Muscle of leg (tissue), 16 donors: ENCODE measurements at places on chromosomes 3 and 15. TPM values are rescaled to one million over a fixed set of nuclear protein-coding genes. Genes with fewer than 3 reads are reported as not detected.
A peak's percentile ranks its signal among the peaks of the same experiment; 100 is the strongest.

DNA sequence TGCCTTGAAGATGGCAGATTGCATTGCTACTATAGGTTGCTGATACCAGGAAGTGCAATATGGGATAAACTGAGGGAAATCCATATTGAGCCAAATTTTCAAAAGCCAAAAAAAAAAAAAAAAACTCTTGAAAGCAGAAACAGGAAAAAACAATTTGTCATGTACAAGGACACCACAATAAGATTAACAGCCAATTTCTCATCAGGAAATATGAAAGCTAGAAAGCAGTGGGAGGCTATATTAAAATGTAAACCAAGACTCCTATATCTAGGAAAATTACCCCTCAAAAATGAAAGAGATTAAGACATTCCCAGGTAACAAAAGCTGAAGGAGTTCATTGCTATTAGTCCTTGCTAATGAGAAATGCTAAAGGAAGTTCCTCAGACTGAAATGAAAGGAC is 462.8 kb upstream of the DPH6 start:
- no peak overlapping the region for H3K4me3 ChIP-seq
- no peaks in the 10 kb centered on the region for H3K27me3 ChIP-seq
- DNase-seq: no peak
- no peaks in the 10 kb centered on the region for H3K4me1 ChIP-seq
- H3K27ac ChIP-seq: no peak overlapping the region

GRCh38 chr3:98574132-98574531 is 19.3 kb downstream of the CPOX start:
- H3K36me3 ChIP-seq: peaks cover 2% of the 10 kb centered on the region
- H3K4me1 ChIP-seq: no peaks in the 10 kb centered on the region
- no peak overlapping the region for H3K27ac ChIP-seq
- DNase-seq: no peak
- no peaks in the 10 kb centered on the region for H3K27me3 ChIP-seq

- no peak overlapping the region for H3K4me3 ChIP-seq
- H3K36me3 ChIP-seq: peaks cover 17% of the 10 kb centered on the region
- H3K27ac ChIP-seq: no peak overlapping the region
- no peaks in the 10 kb centered on the region for H3K4me1 ChIP-seq
- no peak for DNase-seq
Measured at GRCh38 chr3:113717818-113718217, 21.4 kb upstream of the USF3 start.

GRCh38 chr3:53038679-53039375 is 7.0 kb downstream of the SFMBT1 start:
- H3K27me3 ChIP-seq: no peaks in the 10 kb centered on the region
- no peaks in the 10 kb centered on the region for H3K4me1 ChIP-seq
- H3K4me3 ChIP-seq: no peak overlapping the region
- H3K27ac ChIP-seq: no peak overlapping the region

DNA sequence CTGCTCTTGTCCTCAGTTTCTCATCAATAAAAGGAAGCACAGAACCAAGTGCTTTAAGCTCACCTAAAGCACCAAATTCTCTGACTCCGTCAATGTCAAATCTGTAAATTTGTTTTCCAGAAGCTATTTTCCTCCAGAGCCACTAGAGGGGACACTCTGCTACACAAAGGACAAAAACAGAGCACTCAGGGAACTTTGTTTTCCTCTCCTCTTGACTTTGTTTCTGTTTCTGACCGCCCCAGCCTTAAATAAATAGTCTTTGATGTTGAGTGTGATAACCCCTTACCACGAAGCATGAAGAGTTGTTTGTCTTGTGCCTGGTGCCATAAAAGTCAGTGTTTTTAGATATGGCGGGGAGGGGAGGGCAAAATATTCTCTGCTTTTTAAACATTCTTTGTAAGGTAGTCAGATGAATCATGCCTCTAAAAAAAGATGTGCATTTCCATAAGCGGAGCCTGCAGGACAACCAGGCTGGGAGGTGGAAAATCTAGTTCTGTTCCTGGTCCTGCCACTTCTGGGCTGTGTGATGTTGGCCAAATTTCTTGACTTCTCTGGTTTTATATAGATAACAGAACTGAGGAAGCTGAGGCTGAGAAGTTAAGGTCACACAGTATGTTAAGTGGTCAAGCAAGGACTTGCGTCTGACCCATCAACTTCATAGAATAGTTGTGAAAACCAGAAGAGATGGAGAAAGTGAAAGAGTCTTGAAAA is 7.3 kb upstream of the ZBTB38 start:
- H3K27ac ChIP-seq: no peak overlapping the region
- no peaks in the 10 kb centered on the region for H3K27me3 ChIP-seq
- no peaks in the 10 kb centered on the region for H3K36me3 ChIP-seq
- H3K4me3 ChIP-seq: no peak overlapping the region

KATNBL1 gene
- 75.1 TPM for polyA plus RNA-seq

GRCh38 chr3:48320996-48321395 is 12.5 kb downstream of the SPINK8 start:
- no peak for DNase-seq
- no peaks in the 10 kb centered on the region for H3K36me3 ChIP-seq
- no peak overlapping the region for H3K27ac ChIP-seq

- peaks cover 34% of the 10 kb centered on the region for H3K36me3 ChIP-seq
- no peak for DNase-seq
- no peaks in the 10 kb centered on the region for H3K4me1 ChIP-seq
- H3K4me3 ChIP-seq: no peak overlapping the region
Measured at GRCh38 chr3:44803298-44803697, 41.7 kb downstream of the KIF15 start.

GRCh38 chr15:96351761-96352603 is 21.5 kb downstream of the NR2F2 start:
- DNase-seq: peak; percentile 18
- H3K27ac ChIP-seq: no peak overlapping the region
- peaks cover 54% of the 10 kb centered on the region for H3K27me3 ChIP-seq
- peaks cover 20% of the 10 kb centered on the region for H3K4me1 ChIP-seq
- peaks cover 2% of the 10 kb centered on the region for H3K36me3 ChIP-seq

DNA sequence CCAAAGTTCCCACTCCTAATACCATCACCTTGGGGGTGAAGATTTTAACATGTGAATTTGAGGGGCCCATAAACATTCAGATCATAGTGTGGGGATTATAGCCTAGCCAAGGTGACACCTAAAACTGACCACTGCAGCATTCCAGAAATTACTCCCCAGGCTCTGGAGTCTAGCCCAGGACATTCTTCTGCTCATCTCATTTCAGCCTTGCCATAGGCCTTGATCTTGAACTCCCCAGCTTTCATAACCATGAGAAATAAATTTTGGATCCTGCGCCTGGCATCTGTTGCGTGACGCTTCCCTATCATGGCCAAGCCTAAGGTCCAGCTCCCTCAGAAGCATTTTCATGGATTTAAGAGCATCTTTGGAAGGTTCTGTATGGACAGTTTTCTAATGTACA is 502.9 kb upstream of the THBS1 start:
- peaks cover 5% of the 10 kb centered on the region for H3K4me1 ChIP-seq
- peak; percentile 59 for DNase-seq
- H3K36me3 ChIP-seq: no peaks in the 10 kb centered on the region
- peaks cover 2% of the 10 kb centered on the region for H3K27me3 ChIP-seq

DNA sequence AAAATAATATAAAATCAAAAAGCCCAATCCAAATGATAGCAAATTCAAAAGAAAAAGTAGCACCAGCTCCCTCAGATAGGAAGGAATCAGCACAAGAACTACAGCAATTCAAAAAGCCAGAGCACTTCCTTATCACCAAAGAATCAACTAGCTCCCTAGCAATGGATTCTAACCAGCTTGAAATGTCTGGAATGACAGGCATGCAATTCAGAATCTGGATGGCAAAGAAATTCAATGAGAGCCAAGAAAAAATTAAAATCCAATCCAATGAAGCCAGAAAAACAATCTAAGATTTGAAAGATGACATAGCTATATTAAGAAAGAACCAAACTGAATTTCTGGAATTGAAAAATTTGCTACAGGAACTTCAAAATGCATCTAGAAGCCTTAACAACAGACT is 1334.4 kb upstream of the ALCAM start:
- no peaks in the 10 kb centered on the region for H3K27me3 ChIP-seq
- no peak overlapping the region for H3K4me3 ChIP-seq
- H3K27ac ChIP-seq: no peak overlapping the region
- H3K36me3 ChIP-seq: no peaks in the 10 kb centered on the region
- DNase-seq: no peak

CFAP100 gene
- polyA plus RNA-seq: 0.23 TPM
